Peyer's patch (tissue), 4 donors: ENCODE measurements at places on chromosomes 6 and 20. TPM values are rescaled to one million over a fixed set of nuclear protein-coding genes. Genes with fewer than 3 reads are reported as not detected.

DNA sequence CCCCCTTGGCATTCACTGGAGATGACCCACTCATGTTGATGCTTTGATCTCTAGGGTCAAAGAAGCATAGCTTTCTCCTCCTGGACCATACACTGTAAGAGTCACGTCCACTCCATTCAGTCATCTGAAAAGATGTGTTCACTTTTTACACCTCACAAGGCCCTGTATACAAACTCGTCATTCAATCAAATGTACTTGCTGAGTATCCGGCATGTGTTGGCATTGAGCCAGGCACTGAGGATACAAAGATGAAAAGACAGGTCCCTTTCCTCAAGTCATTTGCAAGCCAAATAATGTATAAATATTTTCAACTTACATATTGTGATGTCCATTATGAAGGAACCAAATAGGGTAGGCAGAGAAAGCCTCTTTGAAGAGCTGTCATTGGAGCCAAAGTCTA is 32.6 kb upstream of the CSNK2A1 start:
- DNase-seq: peak; percentile 31

- DNase-seq: no peak
Observed at GRCh38 chr6:135506270-135506997, 8.9 kb upstream of the AHI1 start.

DNA sequence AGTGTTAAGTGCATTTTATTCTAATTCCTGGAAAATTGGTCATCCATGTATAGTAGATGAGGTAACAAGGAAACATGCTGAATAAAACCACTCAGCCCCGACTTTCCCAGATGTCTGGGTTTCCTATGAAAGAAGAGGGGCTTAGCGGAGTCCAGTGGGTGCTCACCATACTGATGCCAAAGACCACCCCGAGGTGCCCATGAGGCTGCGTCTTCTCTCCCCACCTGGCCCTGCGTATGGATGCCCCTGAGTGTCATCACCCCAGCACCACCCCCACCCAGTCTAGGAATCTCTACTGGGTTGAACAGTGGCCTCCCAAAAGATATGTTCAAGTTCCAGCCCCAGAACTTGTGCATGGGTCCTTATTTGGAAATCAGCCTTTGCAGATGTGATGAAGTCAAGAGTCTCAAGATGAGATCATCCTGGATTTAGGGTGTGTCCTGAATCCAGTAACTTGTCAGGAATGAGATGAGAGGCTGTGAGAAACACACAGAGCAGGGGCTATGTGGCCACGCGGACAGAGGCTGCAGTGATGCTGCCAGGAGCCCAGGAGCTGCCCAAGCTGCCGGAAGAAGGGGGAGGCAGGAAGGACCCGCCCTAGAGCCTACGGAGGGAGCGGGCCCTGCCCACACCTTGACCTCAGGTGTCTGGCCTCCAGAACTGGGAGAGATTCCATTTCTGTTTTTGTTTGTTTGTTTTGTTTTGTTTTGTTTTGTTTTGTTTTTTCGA is 124.6 kb upstream of the CDH4 start:
- no peak for DNase-seq

DNA sequence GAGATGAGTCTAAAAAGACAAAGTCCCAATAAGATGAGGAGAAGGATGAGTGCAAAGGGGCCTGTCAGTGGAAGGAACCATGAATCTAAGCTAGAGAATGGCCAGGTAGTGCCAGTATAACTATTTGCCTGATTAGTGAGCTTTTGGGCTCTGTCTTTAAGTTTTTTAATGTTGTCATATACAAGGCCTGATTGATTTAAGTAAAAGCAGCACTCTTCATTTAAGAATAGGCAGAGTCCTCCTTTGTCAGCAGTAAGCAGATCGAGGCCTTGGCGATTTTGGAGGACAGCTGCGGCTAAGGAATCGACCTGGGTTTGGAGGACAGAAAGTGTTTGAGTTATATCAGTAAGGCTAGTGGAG is 753.4 kb upstream of the ADGRB3 start:
- no peak for DNase-seq

The RAET1E gene
- not detected for total RNA-seq

The KCNK16 gene
- total RNA-seq: not detected

The UCKL1 gene
- 70.4 TPM for total RNA-seq
